Cortex of kidney (tissue), 1 donor: ENCODE measurements at places on chromosomes 1 and 21.

DNA sequence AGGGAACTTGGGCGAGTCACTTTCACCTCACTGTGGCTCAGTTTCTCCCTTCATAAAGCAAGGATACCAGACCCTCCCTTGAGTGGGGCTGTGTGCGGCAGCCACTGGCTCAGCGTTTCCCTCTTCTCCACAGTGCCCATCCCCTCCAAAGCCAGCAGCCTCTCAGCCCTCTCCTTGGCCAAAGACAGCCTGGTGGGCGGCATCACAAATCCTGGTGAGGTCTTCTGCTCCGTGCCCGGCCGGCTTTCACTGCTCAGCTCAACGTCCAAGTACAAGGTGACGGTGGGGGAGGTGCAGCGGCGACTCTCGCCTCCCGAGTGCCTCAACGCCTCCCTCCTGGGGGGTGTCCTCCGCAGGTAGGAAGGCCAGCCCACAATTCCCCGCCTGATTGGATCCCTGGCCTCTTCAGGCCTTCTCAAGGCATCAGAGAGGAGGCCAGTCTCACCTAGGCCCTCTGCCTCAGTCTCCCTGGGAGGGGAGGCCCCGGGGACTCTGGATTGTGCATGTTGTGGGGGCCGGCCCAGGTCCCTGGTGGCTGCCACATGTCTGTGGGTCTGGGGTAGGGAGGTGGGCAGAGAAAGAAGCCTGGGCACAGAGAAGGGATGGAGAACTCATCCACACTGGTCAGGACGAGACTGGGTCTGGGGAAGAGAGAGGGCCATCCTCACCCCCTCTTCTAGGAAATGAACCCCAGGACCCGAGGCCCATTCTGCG lies 15.2 kb downstream of the TFAP2E start:
- DNase-seq, result no peak

DNA sequence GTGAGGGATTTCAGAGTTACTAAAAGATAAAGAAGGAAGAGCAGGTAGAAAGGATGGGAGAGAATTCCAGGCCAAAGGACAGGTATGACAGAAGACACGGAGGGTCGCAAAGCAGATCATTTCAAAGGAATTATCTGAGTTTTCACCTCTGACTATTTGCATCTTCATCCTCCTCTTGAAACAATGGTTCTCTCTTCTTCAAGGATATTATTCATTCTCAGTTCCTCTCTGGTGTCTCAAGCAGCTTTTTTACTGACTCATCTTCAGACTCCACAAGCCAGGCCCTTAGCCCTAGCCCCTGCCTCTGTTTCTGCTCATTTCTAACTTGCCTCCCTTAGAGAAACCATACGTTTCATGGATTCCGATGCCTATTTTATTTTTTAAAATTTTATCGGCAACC lies 15.0 kb downstream of the DDX59 start:
- DNase-seq, result no peak

GRCh38 chr21:45129189-45129923 lies 55.0 kb downstream of the ADARB1 start:
- no peak for DNase-seq

DNA sequence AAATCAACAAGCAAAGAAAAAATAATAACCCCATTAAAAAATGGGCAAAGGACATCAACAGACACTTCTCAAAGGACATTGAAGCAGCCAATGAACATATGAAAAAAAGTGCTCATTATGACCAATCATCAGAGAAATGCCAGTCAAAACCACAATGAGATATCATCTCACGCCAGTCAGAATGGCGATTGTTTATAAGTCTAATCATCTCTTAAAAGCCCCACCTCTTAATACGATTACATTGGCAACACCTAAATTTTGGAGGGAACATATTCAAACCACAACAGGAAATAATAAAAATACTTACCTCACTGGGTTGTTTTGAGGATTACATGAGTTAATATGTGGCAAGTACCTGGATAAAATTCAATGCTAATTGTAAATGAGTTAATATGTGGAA lies 57.1 kb upstream of the PLPPR4 start:
- DNase-seq, result no peak

GRCh38 chr1:244603498-244603897 lies 49.4 kb upstream of the DESI2 start:
- DNase-seq, result no peak

DNA sequence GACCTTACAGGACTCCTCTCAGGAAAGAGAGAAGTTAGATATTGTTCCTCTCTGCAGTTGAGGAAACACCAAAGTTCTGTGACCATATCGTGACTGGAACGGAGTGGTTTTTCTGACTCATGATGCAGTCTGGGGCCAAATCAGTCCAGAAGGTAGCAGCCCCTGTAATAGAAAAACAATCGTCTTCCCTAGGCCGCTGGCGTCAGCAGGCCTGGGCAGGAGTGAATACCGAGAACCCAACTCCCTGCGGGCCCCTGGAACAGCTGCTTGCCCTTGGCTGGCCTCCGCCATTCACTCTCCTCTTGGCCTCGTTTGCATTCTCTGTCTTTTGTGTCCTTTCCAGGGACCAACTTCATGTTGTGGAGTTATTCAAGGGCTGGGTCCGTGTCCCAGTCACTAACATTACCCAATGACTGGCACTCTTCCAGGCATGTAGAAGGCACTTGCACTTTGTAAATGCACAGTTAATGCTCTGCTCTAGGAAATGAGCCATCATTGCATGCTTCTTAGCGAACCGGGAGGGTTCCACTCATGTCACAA lies 10.9 kb upstream of the CD101 start:
- DNase-seq, result no peak

GRCh38 chr1:63261736-63262458 lies 60.5 kb upstream of the FOXD3 start:
- DNase-seq, result no peak

- DNase-seq, result no peak
Observed at GRCh38 chr1:204894031-204894430, 23.4 kb downstream of the NFASC start.

DNA sequence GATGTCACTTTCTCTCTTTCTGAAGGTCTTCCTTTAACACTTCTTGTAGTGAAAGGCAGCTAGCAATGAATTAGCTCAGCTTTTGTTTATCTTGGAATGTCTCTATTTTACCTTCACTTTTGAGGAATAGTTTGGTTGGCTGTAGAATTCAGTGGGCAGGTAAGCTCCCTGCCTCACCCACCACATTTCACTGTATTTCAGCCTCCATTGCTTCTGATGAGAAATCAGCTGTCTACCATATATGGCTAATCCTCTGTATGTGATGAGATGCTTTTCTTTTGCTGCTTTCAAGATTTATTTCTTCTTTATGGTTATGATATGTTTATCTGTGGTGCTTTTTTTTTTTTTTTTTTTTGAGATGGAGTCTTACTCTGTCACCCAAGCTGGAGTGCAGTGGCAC lies 70.1 kb downstream of the MRPL39 start:
- DNase-seq, result no peak

GRCh38 chr1:223088713-223089240 lies 54.3 kb downstream of the TLR5 start:
- DNase-seq, result no peak

- no peak for DNase-seq
Observed at GRCh38 chr1:173038875-173039554, 11.7 kb downstream of the TNFSF18 start.

- DNase-seq, result no peak
Observed at GRCh38 chr1:226215239-226215638, 8.2 kb upstream of the MIXL1 start.

- no peak for DNase-seq
Observed at GRCh38 chr1:208977638-208978256, 605.8 kb upstream of the CAMK1G start.

DNA sequence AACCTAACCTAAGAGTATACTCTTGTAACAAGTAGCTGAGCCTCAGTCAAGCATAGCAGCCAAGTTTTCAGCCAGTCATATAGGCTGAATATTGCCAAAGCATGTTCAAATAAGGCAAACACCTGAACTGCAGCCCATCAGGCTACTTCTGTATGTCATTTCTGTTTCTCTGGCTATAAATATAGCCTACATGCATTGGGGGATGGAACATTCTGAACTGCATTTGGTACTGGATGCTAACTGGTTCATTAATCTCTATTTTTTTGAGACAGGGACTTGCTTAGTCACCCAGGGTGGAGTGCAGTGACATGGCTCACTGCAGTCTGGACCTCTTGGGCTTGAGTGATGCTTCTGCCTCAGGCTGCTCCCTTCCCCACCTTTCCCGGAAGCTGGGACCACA lies 37.3 kb downstream of the MAST2 start:
- no peak for DNase-seq
